ENCODE measurements at places on chromosomes 16 and 17. TPM values are rescaled to one million over a fixed set of nuclear protein-coding genes. Genes with fewer than 3 reads are reported as not detected.

DNA sequence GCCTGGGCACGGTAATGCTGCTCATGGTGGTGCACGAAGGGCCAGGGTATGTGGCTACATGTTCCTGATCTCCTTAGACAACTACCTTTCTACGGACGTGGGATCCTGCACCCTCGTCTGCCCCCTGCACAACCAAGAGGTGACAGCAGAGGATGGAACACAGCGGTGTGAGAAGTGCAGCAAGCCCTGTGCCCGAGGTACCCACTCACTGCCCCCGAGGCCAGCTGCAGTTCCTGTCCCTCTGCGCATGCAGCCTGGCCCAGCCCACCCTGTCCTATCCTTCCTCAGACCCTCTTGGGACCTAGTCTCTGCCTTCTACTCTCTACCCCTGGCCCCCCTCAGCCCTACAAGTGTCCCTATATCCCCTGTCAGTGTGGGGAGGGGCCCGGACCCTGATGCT is 12.0 kb downstream of the ERBB2 start:
- DNase-seq, result no peak

GRCh38 chr17:43741636-43742035 is 17.0 kb downstream of the SOST start:
- DNase-seq, result no peak

DNA sequence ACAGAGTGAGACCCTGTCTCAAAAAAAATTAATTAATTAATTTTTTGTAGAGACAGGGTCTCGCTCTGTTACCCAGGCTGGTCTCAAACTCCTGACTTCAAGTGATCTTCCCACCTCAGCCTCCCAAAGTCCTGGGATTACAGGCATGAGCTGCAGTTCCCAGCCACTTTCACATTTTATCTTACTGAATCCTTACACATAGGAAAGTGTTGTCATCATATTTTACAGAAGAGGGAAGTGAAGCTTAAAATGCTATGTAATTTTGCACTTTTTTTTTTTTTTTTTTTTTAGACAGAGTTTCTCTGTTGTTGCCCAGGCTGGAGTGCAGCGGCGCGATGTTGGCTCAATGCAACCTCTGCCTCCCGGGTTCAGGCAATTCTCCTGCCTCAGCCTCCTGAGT is 21.1 kb upstream of the ZNF629 start:
- DNase-seq, result no peak

- DNase-seq, result no peak
Observed at GRCh38 chr17:73874008-73874720, 229.9 kb upstream of the SDK2 start.

- no peak for DNase-seq
Observed at GRCh38 chr16:79316004-79316458, 284.5 kb downstream of the MAF start.

GRCh38 chr16:2022723-2023091 is 3.1 kb downstream of the NPW start:
- DNase-seq, result no peak

DNA sequence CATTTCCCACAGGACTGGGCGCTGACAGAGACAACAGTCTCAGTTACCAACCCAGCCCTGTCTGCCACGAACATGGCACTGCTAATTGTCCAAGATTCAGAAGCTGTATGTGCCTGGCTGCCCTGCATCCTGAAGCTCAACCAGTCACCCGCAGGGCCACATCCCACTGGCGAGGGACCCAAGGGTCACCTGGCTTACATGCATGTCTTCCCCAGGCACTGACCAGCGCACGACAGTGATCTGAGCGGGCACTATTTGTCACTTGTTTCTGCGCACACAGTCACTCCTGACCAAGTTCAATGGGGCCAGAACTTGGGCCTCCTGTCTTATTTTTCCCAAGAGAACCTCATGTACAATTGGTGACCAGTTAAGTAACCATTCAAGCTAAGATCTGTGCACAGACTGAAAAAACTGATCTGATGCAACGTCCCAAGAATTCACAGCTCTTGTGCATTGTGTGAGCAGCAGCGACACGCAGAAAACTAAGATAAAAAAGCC is 13.1 kb downstream of the USP7 start:
- DNase-seq, result no peak

DNA sequence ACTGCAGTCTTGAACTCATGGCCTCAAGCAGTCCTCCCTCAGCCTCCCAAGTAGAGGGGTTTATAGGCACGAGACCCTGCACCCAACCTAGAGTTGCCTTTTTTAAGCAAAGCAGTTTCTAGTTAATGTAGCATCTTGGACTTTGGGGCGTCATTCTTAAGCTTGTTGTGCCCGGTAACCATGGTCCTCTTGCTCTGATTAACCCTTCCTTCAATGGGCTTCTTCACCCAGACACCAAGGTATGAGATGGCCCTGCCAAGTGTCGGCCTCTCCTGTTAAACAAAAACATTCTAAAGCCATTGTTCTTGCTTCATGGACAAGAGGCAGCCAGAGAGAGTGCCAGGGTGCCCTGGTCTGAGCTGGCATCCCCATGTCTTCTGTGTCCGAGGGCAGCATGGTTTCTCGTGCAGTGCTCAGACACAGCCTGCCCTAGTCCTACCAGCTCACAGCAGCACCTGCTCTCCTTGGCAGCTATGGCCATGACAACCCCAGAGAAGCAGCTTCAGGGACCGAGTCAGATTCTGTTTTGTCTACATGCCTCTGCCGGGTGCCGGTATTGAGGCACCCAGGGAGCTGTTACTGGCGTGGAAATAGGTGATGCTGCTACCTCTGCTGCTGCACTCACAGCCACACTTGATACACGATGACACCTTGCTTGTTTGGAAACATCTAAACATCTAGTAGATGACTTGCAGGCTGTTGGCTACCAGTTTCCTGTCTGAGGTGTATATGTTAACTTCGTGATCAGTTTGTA is 3.3 kb downstream of the RPL13 start:
- DNase-seq, result no peak

GRCh38 chr16:56279132-56279531 is 87.8 kb downstream of the GNAO1 start:
- no peak for DNase-seq

IL17C gene
- not detected for total RNA-seq

RNF157 gene
- total RNA-seq, result 1.4 TPM

LYZL6 gene
- not detected for total RNA-seq

GJD3 gene
- 0.41 TPM for total RNA-seq

PRR29 gene
- 0.28 TPM for total RNA-seq

VAT1L gene
- total RNA-seq, result not detected

All from chondrocyte (in vitro differentiated cells).